Activated T-helper 9 cell treated with anti-CD3 and anti-CD28 coated beads, Interleukin-2, amount 50 U/mL, for 16 hours (primary cell): ENCODE measurements at places on chromosomes 6 and 20.

DNA sequence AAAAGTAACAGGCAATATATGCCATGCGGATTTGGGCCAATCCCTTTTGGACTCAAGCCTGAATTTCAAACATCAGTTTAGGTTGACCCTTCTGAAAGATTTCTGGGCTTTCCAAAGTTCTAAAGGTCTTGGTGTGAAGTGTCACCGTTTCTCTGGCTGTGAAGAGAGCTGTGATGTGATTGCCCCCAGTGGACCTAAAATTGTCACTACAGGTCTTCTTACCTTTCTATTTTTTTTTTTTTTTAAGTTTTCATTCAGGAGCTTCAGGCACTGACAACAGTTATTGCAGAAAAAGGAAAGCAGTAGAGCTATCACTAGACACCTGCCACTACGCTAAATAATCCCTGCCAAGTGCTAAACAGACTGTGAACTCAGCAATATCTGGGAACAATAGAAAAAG is 75.7 kb upstream of the OPRM1 start:
- no peak for DNase-seq

DNA sequence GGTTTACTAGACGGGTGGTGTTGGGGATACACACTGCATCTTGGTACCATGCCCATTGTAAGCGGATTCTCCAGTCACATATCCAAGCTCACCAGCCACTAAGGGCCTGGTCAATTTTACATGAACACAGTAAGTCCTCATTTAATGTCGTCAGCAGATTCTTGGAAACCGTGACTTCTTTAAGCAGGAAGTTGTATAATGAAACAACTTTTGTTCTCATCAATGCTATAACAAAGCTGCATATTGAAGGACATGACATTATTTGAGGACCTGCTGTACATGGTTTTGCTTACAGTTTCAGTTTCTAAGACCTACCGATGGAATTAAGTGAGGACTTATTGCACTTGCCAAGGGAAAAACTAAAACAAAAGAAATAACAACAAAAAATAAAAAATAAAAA is 295.6 kb downstream of the SYNE1 start:
- no peak for DNase-seq

DNA sequence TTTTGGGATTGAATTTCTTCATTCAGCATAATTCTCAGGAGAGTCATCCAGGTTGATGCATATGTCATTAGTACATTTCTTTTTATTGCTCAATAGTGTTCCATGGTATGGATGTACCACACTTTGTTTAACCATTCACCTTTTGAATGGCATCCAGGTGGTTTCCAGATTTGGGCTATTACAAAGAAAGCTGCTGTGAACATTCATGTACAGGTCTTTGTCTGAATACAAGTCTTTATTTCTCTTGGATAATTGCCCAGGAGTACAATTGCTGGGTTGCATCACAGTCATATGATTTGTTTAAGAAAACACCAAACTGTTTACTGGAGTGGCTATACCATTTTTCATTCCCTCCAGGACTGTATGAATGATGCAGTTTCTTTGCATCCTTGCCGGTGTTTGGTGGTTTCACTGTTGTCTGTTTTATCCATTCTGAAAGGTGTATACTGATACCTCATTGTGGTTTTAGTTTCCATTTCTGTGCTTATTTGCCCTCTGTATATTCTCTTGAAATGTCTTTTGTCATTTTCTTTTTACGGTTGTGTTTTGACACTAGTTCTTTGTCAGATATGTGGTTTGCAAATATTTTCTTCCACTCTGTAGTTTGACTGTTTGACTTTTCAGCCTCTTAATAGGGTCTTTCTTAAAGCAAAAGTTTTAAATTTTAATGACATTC is 8.8 kb downstream of the CDKAL1 start:
- DNase-seq = no peak

GRCh38 chr6:15106958-15107643 is 138.8 kb upstream of the JARID2 start:
- DNase-seq = no peak

DNA sequence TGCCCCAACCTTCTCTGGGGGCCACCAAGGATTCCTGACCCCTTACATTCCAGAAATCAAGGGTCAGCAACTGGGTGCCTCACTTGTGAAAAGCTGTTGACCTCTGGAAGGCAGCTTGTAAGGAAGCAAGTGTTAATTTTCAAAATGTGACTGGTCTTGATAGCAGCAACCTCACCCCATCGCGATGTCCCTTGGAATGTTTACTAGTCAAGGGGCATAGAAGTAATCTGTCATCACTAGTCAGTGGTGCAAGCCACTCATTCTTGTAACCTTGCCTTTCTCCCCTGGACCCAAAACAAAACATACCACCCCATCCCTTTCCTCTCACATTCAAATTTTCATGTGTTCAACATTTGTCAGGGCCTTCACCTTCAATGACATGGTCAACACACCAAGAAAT is 30.5 kb downstream of the TBX18 start:
- DNase-seq = no peak

GRCh38 chr20:21125072-21125848 is 622 bp upstream of the KIZ start:
- no peak for DNase-seq

DNA sequence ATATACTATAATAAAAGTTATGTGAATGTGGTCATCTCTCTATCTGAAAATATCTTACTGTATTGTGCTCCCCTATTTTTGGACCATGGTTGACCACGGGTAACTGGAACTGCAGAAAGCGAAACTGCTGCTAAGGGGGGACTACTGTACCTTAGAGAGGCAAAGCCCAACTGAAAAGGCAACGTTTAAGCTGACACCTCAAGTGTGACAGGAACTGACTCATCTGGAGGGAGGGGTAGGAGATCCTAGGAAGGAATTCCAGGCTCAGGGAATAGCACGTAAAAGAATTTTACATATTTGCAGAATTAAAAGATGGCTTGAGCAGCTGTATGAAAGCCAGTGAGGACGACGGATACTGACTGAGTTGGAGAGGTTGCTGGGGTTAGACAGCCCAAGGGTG is 34.8 kb downstream of the ELOVL2 start:
- no peak for DNase-seq

DNA sequence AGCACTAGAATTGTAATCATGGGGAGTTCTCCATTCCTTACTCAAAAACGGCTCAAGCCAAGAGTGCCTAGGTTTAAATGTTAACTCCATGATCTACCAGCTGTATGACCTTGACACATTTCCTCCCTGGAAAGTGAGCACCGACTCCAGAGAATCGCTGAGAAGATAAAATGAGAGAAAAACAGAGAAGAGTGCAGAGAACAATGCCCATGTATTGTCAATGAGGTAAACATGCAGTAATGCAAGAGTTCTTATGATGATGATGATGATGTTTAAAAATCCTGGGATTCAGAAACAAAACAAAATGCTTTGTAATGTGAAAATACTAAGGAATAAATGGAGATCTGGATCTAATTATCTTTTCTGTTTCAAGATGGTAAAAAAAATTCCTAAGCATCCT is 64.8 kb upstream of the BEND6 start:
- no peak for DNase-seq

DNA sequence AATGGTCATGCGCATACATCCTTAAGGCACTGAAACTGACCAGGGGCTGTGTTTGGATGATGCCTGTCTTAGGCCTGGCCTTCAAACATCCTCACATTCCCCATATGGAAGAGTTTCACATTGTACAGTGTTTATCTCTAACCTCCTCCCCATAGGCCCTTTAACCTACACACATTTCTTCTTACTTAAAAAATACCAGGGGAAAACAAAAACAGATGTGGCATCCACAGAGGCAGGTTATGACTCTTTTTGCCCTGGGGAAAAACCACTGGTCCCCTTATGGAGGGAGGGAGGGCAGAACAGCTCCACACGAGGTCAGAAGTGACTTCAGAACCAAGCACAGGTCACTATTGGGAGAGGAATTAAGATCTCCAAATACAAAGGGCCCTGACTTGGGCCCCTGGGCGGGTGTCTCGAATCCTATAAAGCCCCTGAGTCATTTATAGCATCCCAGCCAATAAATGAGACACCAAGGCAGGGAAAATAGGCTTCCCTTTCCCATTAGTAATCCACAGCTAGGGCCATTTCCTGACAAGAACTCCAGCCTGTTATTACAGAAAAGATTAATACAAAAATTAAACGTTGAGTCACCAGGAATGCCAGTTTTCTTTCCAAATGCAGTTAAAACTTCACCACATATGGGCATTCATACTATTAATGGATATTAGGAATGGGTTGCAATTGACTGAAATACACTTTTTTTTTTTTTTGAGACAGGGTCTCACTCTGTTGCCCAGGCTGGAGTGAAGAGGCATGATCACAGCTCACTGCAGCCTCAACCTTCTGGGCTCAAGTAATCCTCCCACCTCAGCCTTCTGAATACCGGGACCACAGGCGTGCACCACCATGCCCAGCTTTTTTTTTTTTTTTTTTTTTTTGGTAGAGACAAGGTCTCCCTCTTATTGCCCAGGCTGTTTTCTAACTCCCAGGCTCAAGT is 107.2 kb downstream of the ATP9A start:
- no peak for DNase-seq

DNA sequence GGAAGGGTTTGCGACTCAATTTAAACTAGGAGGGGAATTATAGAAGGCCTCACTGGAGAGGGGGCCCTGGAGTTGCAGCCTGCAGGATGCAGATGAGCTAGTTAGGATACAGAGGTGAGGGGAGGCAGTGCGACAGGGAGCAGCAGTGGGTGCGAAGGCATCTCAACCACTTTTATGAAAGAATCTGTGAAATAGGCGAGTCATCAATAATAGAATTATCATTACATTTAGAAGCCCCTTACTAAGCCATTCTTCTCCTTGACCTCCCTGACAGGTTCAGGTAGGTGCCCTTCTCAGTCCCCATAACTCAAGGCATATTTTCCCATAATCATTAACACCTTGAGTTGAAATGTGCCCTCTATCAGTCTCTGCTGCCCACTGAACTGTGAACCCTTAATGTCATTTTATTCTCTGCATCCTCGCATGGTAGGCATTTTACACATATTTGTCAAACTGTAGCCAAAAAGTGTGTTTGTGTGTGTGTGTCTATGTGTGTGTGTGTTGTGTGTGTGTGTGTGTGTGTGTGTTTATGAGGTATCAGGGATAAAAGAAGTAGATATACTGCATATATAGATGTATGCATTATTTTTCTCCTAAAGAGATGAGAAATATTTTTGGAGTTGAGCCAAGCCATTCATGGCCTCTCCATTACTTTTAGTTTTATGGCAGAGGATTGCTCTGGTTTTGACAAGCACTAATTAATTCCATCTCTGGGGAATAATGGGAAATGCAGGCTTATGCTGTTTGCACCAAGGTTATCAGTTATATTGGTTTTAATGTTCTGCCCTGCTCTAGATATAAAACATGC is 898.8 kb downstream of the KIF16B start:
- no peak for DNase-seq

GRCh38 chr20:51526106-51526470 is 16.4 kb downstream of the NFATC2 start:
- DNase-seq = no peak

- DNase-seq = no peak
Measured at GRCh38 chr20:24407151-24407550, 62.3 kb upstream of the SYNDIG1 start.

GRCh38 chr6:35943390-35943789 is 22.5 kb upstream of the SRPK1 start:
- no peak for DNase-seq

DNA sequence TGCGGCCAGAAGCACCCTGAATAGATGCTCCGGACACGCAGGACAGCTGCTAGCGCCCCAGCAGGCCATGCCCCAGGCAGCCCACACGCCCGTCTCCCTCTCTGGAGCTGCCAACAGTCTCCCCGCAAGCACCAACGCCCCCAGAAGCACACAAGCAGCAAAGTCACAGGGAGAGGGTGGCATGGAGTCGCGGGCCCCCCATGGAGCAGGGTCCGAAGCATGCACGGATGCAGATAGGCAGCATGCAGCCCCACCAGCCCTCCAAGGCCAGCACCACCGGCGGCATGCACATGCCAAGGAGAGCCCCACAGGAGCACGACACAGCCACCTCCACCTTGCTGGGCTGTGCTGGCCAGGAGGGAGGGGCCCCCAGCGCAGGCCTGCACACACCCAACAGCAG is 53.8 kb downstream of the KCNQ2 start:
- no peak for DNase-seq

GRCh38 chr20:19012676-19013075 is 199.1 kb downstream of the SCP2D1 start:
- DNase-seq = no peak

DNA sequence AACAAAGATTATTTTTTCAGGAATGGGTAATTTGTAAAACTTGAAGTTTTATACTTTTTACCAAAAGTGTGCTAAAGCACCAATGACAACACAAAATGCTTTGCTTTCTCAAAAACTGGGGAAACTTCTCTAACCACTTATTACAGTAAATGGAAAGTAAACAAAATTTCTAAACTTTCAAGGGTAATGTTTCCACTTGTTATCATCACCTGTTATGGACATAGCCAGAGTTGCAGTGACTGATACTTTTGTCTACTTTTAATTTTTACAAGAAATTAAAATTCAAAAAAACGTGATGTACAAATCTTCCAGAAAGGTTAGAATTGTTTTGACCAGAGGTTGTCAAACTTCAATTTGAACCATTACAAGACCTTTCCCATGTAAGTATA is 99.9 kb downstream of the JAG1 start:
- DNase-seq = no peak

- no peak for DNase-seq
Measured at GRCh38 chr6:125738276-125738675, 11.2 kb upstream of the HEY2 start.

GRCh38 chr6:116352515-116353471 is 18.0 kb upstream of the DSE start:
- no peak for DNase-seq

DNA sequence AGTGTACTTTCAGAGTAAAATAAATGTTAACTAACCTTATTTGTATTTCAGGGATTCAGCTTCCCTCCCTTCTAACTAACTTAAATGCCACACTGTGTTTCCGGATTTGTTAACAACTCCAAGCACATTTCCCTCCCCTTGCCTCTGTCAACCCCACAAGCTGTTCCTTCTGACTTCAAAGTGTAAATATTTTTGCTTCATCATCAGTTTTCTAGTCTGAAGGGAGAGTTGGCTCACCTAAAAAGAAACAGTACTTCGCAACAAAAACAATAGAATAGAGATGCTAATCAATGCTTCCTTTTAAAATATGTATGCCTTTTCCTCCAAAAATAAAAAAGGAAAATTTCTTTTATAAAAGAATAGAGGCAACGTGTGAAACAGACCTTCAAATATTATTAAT is 132.6 kb downstream of the THEMIS start:
- DNase-seq = no peak

- DNase-seq = no peak
Measured at GRCh38 chr20:48148916-48149672, 363.8 kb upstream of the SULF2 start.

DNA sequence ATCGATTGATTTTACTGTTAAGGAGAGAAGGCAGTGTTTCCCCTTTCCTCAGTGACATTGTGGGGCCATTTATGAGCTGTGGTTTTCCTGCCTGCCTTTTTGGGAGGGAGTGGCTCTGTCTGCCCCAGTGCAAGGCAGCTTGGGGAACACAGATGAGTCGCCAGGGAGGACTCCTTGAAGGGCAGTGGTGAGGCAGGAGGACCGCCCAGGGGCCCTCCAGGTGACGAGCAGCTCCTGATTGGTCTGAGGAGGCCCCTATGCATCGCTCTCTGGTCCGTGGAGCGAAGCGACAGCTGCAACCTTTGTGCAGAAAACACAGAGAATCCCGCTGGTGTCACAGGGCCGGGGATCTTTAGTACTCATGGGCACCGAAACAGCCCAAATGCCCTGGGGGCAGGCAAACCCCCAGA is 100.3 kb downstream of the TMEM242 start:
- DNase-seq = no peak

- DNase-seq = no peak
Measured at GRCh38 chr6:167678102-167679101, 148.3 kb upstream of the AFDN start.

- no peak for DNase-seq
Measured at GRCh38 chr6:36358226-36358915, 21.7 kb upstream of the BNIP5 start.
